ENCODE measurements at places on chromosomes 3 and 15.

- DNase-seq: no peak
These were observed 2.3 kb upstream of the VPS18 start for GRCh38 chr15:40891810-40892446.

DNA sequence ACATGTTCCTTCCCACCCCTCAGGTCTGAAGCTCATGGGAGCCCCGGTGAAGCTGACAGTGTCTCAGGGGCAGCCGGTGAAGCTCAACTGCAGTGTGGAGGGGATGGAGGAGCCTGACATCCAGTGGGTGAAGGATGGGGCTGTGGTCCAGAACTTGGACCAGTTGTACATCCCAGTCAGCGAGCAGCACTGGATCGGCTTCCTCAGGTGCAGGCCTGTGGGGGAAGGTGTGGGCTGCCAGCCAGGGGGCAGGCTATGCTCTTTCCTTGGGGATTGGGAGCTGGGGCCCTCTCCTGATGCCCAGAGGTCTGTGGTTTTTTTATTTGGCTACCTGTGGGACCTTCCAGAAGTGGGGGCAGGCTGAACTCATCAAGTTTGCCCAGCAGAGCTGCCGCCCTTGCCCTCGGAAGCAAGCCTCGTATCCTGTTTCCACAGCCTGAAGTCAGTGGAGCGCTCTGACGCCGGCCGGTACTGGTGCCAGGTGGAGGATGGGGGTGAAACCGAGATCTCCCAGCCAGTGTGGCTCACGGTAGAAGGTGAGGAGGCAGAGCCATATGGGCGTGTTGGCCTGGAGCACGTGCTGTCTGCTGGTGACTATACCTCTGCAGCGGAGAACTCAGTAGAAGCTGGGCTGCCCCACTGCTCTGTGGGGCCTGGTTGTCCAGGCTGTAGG is 2.2 kb downstream of the TYRO3 start:
- DNase-seq: no peak

GRCh38 chr3:149091983-149092382 is 5.7 kb upstream of the HLTF start:
- no peak for DNase-seq

DNA sequence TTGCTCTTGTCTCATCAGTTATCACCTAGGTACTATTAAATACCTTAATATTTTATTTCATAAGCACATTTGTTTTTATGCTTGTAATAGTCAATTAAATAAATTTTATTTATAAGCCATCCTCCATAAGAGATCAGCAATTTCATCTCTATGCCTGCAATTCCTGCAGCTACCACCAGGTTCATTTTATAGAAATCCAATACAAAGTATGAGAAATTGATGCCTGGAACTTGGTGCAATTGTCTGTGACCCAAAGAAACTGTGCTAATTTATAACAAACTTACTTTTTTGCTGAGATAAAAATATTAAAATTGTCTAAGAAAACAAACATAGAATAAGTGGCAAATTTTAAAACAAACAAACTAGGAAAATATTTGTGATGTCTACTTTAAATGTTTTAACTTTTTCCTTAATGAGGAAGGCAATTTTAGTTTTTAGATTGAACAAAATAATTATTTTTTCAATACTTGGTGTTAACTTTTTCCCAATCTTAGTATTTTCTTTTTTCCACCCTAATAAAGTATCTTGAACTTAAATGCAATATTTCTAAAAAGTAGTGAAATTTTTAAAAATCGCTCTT is 1026.6 kb downstream of the ROBO1 start:
- no peak for DNase-seq

GRCh38 chr15:29554531-29554930 is 267.7 kb downstream of the TJP1 start:
- DNase-seq: peak; percentile 66

DNA sequence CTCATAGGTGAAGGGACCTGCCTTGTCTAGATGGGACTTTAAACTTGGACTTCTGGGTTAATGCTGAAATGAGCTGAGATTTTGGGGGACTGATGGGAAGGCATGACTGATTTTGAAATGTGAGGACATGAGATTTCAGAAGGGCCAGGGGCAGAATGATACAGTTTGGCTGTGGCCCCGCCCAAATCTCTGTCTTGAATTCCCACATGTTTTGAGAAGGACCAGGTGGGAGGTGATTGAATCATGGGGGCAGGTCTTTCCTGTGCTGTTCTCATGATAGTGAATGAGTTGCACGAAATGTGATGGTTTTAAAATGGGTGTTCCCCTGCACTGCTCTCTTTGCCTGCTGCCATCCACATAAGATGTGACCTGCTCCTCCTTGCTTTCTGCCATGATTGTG is 42.8 kb downstream of the ILDR1 start:
- DNase-seq: no peak

- DNase-seq: no peak
These were observed 32.3 kb upstream of the DUSP7 start for GRCh38 chr3:52088445-52089367.

DNA sequence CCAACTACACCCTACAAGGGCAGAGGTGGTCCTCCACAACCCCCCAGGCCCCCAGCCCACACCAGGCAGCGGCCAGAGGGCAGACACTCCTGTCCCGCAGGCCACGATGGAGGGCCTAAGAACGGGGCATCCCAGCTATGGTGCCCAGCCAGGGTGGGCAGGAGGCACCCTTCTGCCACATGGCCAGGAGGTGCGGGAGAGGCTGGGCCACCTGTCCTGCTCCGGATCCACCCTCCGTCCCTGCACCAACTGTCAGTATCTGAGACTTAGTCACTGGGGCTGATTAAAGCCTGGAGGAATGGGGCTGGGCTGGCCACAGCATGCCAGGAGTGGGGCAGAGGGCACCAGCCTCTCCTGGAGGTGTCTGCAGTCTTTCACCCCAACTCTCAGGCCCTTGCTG is 37.9 kb downstream of the TNK2 start:
- no peak for DNase-seq

GRCh38 chr3:71464613-71465012 is 118.9 kb downstream of the FOXP1 start:
- DNase-seq: no peak

- no peak for DNase-seq
These were observed 480.1 kb upstream of the ZNF385D start for GRCh38 chr3:22231061-22231460.

DNA sequence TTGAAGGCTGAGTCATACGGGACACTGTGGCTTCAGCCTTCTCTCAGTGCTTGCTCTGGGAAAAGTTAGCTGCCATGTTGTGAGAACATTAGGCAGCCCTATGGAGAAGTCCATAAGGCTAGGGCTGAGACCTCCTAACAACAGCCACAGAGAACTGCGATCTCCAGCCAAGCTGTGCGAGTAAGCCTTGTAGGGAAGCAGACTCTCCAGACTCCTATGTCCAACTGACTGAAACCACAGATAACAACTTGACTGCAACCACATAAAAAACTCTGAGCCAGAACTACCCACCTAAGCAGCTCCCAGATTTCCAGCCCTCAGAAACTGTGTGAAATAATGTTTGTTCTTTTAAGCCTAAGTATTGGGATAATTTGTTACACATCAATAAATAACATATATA is 40.7 kb downstream of the DENND6A start:
- DNase-seq: no peak

- no peak for DNase-seq
These were observed 17.4 kb downstream of the PTPRG start for GRCh38 chr3:61578667-61579367.

DNA sequence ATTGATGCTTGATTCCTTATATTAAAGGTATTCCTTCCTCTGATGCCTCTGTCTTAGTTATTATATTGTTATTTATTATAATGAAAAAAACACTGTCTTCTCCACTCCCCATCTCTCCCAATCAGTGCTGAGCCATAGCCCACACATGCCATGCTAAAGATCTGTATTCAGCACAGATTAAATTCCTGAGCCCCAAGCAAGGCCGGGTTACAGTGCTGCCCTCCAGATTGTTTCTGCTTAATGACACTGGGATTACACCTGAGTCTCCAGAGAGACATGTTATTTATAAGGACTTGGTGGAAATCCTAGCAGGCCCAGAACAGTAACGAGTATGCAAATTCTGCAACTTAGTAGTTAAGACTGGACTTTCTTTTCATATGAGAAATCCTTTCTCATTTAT is 305.9 kb upstream of the UMPS start:
- no peak for DNase-seq

- DNase-seq: no peak
These were observed 412.3 kb upstream of the TBL1XR1 start for GRCh38 chr3:177609613-177610012.
